ENCODE measurements at places on chromosomes 2 and 18.

- DNase-seq: no peak
Measured at GRCh38 chr2:122366427-122366826, 611.0 kb downstream of the TSN start.

DNA sequence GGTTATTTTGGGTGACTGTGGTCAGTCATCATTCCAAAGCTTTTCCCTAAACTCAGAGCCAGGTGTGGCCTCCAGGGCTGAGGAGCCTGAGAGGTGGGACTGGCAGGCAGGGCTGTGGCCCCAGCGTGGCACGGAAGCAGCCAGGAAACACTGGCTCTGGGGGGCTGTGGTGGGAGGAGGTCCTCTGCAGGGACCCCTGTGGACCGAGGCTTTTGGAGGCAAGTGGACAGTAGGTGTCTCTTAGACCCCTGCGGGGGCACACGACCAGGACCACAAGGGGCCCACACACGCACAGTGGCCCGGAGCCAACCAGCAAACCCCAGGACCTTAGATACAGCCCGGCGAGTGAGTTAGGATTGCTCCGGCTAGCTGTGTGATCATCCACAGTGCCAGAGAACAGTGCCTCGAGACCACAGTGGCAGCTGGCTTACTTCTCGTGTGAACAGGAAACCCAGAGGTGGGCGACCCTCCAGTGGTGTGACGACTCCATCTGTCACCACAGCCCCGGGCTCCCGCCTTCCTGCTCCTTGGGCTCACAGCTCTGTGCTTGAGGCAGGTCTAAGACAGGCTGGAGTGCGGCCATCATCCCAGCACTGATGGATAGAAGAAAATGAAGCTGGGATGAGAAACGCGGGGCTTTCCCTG lies 1.6 kb upstream of the RTP5 start:
- DNase-seq: no peak

GRCh38 chr2:238425505-238425978 lies 1.2 kb upstream of the ASB1 start:
- no peak for DNase-seq

DNA sequence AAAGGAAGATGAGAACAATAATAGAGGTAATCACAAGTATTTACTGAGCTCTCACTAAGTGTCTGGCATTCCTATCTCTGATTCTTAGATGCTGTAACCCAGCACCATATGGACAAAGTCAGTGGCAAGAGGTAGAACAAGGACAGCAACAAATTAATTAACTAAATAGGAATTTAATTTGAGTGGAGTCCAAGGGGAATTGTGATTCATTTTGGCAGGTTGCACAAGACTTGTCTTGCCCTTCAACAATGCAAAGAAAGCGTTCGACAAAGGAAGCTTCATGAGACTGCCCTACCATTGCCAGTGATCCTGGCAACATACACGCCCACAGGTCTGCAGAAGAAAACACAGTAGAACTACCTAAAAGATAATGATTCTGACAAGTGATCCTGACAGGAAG lies 221.6 kb downstream of the RBM43 start:
- DNase-seq: no peak

GRCh38 chr2:217906798-217907197 lies 96.0 kb downstream of the TNS1 start:
- no peak for DNase-seq

GRCh38 chr2:154599189-154599588 lies 99.3 kb upstream of the KCNJ3 start:
- DNase-seq: no peak

DNA sequence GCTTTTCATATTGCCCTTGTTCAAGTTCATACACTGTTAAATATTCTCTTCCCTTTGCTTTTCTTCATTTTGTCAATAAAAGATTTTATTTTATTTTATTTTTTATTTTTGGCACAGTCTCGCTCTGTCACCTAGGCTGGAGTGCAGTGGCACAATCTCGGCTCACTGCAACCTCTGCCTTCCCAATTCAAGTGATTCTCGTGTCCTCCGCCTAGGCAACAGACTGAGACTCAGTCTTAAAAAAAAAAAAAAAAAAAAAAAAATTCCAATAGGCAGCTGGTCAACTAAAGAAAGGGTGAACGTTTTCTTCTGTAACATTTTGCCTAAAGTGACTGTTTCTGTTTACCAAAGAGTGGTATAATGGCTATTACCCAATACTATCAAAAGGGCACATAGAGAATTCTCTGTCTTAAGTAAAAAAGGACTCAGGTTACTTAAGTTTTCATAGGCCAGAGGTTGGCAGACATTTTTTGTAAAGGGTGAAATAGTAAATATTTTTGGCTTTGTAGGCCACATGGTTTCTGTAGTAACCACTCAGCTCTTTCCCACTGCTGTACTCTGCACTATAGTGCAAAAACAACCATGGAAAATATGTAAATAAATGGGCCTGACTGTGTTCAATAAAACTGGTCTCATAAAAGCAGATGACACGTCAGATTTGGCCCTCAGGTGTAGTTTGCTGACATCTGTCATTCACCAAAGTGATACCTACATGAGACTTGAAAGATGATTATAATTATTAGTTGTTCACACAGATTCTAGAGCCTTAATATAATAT lies 113.4 kb downstream of the MIB1 start:
- no peak for DNase-seq

GRCh38 chr2:66794551-66794950 lies 359.6 kb downstream of the MEIS1 start:
- no peak for DNase-seq

- DNase-seq: no peak
Measured at GRCh38 chr2:33531549-33532059, 55.2 kb downstream of the RASGRP3 start.

- no peak for DNase-seq
Measured at GRCh38 chr2:37570773-37571586, 100.5 kb downstream of the CDC42EP3 start.

DNA sequence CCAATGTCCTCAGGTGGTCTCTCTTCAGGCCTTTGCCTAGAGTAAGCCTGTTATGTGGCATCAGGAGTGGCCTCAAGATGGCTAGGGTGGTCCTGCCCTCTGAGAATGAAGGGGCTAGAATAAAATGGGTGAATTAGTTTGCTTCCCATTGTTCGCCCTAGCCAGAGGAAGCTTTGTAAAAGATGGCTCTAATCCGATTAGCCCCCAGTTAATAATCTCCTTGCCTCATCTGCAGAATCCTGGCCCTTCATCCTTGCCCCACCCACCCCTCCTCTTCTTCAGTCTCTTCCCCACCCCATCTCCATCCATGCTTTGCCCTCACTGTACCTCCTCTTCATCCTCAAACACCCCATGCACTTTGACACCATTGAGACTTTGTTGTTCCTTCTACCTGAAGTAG lies 57.4 kb upstream of the LGALSL start:
- DNase-seq: no peak

DNA sequence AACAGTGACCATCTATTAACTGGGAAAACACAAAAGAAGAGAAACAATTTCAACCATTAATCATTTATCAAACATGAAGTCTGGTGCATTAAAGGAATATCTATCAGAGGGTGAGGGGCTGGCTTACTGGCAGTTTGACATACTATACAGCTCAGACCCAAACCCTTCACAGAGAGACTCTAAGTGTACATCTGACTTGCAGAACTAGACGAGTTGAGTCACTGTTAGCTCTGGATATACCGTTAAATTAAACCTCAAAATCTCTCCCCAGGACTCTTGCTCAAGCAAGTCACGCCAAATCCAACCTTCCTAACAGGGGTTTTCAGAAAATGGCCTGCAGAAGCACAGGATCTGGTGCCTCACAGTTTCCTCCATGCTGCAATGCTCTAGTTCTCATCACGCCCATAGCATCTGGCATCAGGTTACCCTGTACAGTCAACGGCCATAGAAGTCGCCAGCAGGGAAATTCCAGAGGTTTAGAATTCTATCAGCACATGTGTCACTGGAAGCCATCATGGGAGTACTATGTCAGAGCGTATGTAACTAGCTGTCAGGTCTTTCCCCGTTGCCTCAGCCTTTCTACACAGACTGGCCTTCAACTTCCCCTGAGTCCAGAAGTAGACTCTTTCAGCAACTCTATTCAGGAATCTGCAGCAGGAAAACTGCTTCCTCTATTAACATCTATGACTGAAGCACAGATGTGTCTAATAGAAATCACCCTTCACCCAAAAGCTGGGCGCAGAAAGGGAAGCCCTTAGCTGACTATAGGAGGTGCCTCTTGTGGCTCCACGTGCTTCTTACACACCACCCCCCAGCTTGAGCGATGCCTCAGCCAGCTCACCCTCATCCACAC lies 9.3 kb downstream of the TGOLN2 start:
- DNase-seq: no peak

DNA sequence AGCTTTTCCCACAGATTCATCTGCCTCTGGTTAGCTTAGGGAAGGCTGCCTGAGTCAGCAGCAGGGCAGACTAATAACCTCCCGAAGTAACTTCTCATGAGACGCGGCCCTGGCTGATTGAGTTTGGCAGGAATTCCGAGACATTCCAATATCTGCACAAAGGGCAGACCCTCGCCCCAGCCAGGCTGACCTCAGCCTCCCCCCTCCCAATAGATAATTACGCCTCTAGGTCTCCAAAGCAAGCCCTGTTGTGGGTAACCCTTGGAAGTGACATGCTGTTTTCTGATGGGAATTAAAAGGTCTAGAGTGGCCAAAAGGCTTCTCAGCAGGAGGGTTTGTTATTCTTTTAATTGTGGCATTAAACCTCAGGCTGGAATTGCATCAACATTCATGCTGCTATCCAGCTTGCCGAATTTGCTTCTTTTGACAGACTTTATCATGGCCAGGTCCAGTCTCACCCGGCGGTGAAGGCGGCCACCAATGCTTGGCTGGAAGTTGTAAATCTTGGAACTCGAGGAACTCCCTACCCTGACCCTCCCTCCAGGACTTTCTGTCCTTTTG lies 98.0 kb upstream of the SLC14A2 start:
- no peak for DNase-seq

DNA sequence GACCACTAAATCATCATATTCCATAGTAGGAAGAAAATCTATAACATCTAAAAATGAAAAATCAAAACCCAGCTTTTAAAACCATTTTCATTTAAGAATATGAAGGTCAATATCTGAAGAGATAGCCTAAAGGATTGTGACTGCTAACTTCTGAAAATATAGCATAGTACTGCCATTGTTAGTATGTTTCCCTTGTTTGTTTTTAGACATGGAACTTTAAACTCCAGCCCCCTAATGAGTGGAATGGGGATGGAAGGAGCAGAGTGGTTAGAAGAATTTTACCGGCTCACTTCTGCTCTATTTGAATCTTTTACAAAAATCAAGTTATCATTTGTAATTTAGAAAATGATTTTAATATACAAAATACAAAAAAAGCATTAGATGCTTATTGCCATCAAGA lies 169.0 kb downstream of the CD226 start:
- no peak for DNase-seq

Measured in hippocampal formation (tissue), 2 donors.